ENCODE measurements at places on chromosomes 5 and 9. TPM values are rescaled to one million over a fixed set of nuclear protein-coding genes. Genes with fewer than 3 reads are reported as not detected.

DNA sequence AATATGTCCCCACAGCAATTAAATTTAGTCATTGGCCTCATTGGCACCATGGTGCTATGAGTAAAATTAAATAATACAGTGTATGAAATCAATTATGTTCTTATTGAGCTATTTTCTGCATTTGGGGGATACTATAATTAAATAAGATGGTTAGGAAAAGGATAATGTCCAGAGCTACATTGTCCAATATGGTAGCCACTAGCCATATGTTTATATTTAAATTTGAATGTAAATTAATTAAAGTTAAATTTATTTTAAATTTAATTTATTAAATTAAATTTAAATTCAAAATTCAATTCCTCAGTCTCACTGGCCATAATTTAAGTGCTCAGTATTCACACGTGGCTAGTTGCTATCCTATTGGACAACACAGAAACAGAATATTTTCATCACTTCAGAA lies 115.7 kb downstream of the SPATA31D1 start:
- no peak for DNase-seq

DNA sequence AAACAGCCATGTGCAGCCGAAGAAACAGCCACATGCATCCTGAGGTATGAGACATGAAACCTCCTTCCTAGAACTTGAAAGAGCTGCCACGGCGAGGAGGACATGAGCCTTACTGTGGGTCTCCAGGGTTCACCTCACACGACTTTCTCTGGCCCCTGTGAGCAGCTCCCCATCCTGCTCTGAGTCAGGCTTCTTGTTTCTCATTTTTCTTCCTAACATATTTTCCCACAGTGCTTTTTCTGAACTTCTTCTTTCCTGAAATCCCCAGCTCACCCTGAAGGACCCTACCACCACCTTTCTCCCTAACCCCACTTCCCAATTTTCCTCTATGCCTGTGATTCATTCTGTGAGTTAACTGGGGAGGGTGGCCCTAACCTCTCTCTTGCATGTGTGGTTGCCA lies 33.7 kb upstream of the ADRB2 start:
- DNase-seq = no peak

GRCh38 chr9:71814815-71815214 lies 46.5 kb upstream of the CEMIP2 start:
- DNase-seq = no peak

The CRHBP gene
- not detected for total RNA-seq

The CDX1 gene
- total RNA-seq = not detected

The S100Z gene
- not detected for total RNA-seq

The MARCHF3 gene
- 0.42 TPM for total RNA-seq

Measured in foreskin keratinocyte (primary cell).